ENCODE measurements at places on chromosomes 1 and 21. TPM values are rescaled to one million over a fixed set of nuclear protein-coding genes. Genes with fewer than 3 reads are reported as not detected.

TP73 gene
- total RNA-seq: not detected

OR2L2 gene
- total RNA-seq: under 0.01 TPM

GBP3 gene
- total RNA-seq: 44.9 TPM

GRCh38 chr1:78165816-78166215 lies 120.0 kb downstream of the GIPC2 start:
- H3K4me1 ChIP-seq: no peaks in the 10 kb centered on the region
- H3K4me3 ChIP-seq: no peak overlapping the region
- no peak overlapping the region for H3K27ac ChIP-seq
- H3K27me3 ChIP-seq: no peaks in the 10 kb centered on the region
- DNase-seq: no peak

DNA sequence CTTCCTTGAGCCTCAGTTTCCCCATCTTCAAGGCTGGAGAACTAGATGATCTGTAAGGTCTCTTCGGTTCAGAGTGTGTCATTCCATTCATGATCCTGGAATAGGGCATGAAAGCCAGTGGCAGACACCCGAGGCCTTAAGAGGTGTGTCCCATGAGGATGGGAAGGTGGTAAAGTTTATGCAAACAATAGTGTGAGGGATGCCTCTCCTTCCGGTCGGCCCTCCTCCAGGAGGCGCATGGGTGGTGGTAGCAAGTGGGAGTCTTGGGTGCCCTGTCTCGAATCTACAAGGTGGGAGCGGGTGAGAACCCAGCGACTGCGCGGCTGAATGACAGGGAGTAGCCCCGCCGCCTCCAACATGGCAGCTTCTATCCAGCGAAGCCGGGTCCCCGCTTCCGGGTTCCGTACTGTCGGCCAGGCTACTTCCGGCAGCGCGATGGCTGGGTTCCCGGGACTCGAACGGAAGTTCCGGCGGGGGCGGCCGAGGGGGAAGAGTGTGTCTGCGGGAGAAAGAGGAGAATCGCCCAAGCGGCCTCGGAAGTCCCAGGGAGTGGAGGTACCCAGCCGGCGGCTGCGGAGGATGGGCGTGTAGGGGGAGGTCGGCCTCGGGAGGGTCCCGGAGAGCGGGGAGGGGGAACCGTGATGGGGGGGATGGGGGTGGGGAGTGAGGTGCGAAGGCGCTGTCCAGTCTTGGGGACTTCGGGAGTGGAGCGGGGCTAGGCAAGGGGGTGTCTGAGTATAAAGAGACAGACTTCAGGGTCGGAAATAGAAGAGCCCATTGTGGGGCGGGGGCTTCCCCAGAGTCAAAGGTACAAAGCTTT lies at the start of gene LYPLA2:
TSS of gene LYPLA2 (plus strand) at position 450 of the 820 bp plus-strand sequence. CDS start 1,538 bp downstream, outside the sequence.
- H3K27ac ChIP-seq: peak within 1 kb of the TSS; percentile 72
- peak within 1 kb of the TSS; percentile 74 for H3K4me3 ChIP-seq
- peak; percentile 88 for DNase-seq
- peaks cover 7% of the 10 kb centered on the region for H3K36me3 ChIP-seq
- no peaks in the 10 kb centered on the region for H3K27me3 ChIP-seq

DNA sequence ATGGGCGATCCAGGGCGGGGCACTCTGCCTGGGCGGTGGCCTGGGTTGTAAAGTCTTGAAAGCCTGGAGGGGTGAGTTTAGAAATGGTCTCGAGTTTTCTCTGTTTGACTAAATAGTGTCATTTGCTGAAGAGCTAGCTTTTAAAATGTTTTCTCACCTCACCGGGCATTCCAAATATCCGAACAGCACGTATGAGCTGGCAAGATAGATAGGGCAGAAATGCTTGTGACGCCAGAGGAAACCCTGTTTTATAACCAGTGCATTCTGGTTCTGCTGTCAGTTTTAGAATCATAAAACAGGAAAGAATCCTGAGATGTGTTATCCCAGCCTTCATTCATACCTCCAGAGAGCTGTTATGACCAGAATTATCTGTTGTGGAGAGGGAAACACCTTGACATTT lies 725 bp downstream of the RTCA start:
- H3K4me3 ChIP-seq: peak overlapping the region; percentile 96
- H3K36me3 ChIP-seq: peaks cover 13% of the 10 kb centered on the region
- no peak for DNase-seq
- no peaks in the 10 kb centered on the region for H3K27me3 ChIP-seq

CFHR4 gene
- not detected for total RNA-seq

GRCh38 chr21:45856442-45856841 lies 125.1 kb upstream of the COL6A1 start:
- no peak overlapping the region for H3K27ac ChIP-seq
- H3K27me3 ChIP-seq: no peaks in the 10 kb centered on the region
- no peak overlapping the region for H3K4me3 ChIP-seq

- no peaks in the 10 kb centered on the region for H3K4me1 ChIP-seq
- no peak overlapping the region for H3K4me3 ChIP-seq
- no peak for DNase-seq
- no peak overlapping the region for H3K27ac ChIP-seq
- no peaks in the 10 kb centered on the region for H3K36me3 ChIP-seq
Measured at GRCh38 chr1:62103846-62104245, 90.8 kb upstream of the L1TD1 start.

GRCh38 chr1:12147201-12147701 lies 19.5 kb upstream of the TNFRSF1B start:
- peaks cover 23% of the 10 kb centered on the region for H3K4me1 ChIP-seq
- no peak for DNase-seq
- H3K27me3 ChIP-seq: no peaks in the 10 kb centered on the region

DNA sequence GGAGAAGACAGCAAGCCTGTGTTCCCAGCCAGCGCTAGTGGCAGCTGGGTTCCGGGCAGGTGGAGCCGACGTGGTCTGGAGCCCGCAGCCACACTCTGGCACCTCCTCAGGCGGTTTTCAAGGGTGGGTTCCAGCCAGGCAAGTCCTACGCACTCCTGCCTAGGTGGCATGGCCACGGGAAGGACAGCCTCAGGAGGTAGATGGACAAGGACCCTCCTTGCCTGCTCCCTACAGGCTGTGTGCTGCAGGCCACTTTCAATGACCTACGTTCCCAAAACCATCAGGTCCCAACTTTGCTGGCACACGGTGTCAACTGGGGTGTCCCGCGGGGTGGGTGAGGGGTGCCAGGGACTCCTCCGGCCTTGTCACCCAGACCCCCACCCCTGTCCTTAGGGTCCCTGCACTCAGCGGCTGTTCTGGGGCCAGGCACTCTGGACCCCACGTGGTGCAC lies 6.7 kb upstream of the PTGER3 start:
- no peak overlapping the region for H3K27ac ChIP-seq
- no peaks in the 10 kb centered on the region for H3K27me3 ChIP-seq
- no peaks in the 10 kb centered on the region for H3K36me3 ChIP-seq
- no peaks in the 10 kb centered on the region for H3K4me1 ChIP-seq
- no peak for DNase-seq
- H3K4me3 ChIP-seq: no peak overlapping the region

FOXO6 gene
- total RNA-seq: under 0.01 TPM

- no peak overlapping the region for H3K4me3 ChIP-seq
- no peaks in the 10 kb centered on the region for H3K4me1 ChIP-seq
- DNase-seq: no peak
- H3K36me3 ChIP-seq: no peaks in the 10 kb centered on the region
Measured at GRCh38 chr1:41400225-41400624, 39.0 kb downstream of the FOXO6 start.

PTPN7 gene
- total RNA-seq: not detected

Data from fibroblast of lung (primary cell).